H1 (cell line): ENCODE measurements at places on chromosomes 3 and 15. TPM values are rescaled to one million over a fixed set of nuclear protein-coding genes. Genes with fewer than 3 reads are reported as not detected.

- no peak overlapping the region for H3K27ac ChIP-seq
- H3K4me1 ChIP-seq: peaks cover 18% of the 10 kb centered on the region
- DNase-seq: no peak
- H3K36me3 ChIP-seq: peaks cover 22% of the 10 kb centered on the region
- no peak overlapping the region for H3K4me3 ChIP-seq
- H3K27me3 ChIP-seq: no peaks in the 10 kb centered on the region
Measured at GRCh38 chr3:186967686-186968085, 37.4 kb downstream of the ST6GAL1 start.

DNA sequence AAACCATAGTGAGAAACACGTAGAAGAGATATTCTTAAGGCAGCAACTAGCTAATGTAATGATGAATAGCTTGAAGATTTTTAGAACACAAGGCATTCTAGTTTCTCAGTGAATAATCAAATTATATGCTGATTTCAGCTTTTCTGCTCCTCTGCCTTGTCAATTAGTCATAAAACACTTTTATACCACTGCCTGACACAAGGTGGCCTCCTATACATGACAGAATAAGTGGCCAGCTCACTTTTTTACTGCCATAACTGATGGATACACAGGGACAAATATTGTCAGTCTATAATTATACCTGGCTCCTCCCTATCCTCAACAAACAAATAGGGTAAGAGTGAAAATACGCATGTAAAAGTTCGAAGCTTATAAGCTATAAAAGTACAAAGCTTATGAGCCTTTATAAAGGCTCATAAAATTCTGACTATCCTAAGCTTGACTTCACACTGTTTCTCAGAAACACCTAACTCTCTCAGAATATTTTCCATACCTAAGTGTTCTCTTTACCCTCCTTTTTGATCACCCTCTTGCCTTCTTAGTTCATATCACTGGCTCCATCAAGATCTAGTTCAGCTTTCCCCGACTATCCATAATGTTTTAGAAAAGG is 81.6 kb downstream of the HERC1 start:
- no peak overlapping the region for H3K4me3 ChIP-seq
- H3K27ac ChIP-seq: no peak overlapping the region
- H3K27me3 ChIP-seq: no peaks in the 10 kb centered on the region
- no peaks in the 10 kb centered on the region for H3K36me3 ChIP-seq

DNA sequence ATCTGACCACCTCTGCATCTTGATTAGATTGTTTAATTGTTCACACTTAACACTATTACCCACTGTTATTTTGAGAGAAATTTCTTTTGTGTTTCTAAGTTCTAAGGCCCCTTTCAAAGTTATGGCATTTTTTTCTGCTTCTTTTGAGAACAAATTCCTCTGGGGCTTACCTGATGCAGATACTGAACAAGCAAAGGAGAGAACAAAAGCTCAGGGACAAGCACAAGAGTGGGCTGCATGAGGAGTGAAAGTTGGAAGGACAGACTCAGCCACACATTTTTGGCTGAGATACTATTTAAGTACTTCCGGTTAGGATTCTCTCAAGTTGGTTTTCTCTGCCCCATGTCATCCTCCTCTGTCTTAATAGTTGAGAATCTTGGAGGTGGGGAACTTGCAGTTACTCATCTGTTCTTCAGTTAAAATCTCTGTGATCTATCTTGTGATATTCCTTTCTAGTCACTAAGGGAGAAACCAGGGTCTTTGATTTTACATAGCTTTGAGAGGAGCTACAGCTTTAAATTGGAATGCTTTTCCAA is 54.7 kb downstream of the CMTM6 start:
- no peak for DNase-seq
- no peak overlapping the region for H3K4me3 ChIP-seq
- peaks cover 6% of the 10 kb centered on the region; the same call in 1 of the 2 replicates for H3K36me3 ChIP-seq
- no peaks in the 10 kb centered on the region for H3K27me3 ChIP-seq

GRCh38 chr3:124847051-124847450 is 40.1 kb downstream of the ITGB5 start:
- no peak overlapping the region for H3K4me3 ChIP-seq
- no peak overlapping the region for H3K27ac ChIP-seq
- DNase-seq: no peak
- no peaks in the 10 kb centered on the region for H3K27me3 ChIP-seq
- peaks cover 16% of the 10 kb centered on the region for H3K36me3 ChIP-seq

GRCh38 chr15:70339571-70340493 is 242.1 kb upstream of the TLE3 start:
- H3K4me3 ChIP-seq: no peak overlapping the region
- H3K27ac ChIP-seq: no peak overlapping the region
- DNase-seq: peak; percentile 28

GRCh38 chr3:72368331-72368975 is 479.8 kb downstream of the SHQ1 start:
- H3K27ac ChIP-seq: no peak overlapping the region
- no peak overlapping the region for H3K4me3 ChIP-seq
- H3K27me3 ChIP-seq: no peaks in the 10 kb centered on the region
- H3K36me3 ChIP-seq: no peaks in the 10 kb centered on the region

DNA sequence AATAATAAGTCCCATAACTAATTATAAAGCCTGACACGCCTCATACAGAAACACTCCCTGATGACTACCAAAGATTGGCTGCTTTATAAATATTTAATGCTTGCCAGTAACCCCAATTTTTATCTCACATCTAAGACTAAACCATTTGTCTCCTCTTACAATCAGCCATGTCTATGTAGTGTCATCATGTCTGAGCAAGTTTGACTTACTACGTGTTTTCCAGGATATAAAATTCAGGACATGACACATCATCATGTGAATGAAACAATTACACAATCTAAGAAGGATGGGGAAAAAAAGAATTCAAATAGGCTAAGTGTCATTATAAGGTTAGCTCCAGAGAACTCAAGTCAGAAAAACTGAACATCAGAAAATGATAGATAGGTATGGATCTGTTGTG is 208.7 kb downstream of the MECOM start:
- no peaks in the 10 kb centered on the region for H3K27me3 ChIP-seq
- H3K4me1 ChIP-seq: no peaks in the 10 kb centered on the region
- no peak for DNase-seq
- H3K4me3 ChIP-seq: no peak overlapping the region
- no peak overlapping the region for H3K27ac ChIP-seq

GRCh38 chr15:36882487-36883131 is 217.7 kb downstream of the MEIS2 start:
- H3K27ac ChIP-seq: no peak overlapping the region
- H3K4me1 ChIP-seq: peaks cover 32% of the 10 kb centered on the region
- H3K4me3 ChIP-seq: no peak overlapping the region; the same call in 1 of the 2 replicates
- H3K27me3 ChIP-seq: peaks cover 98% of the 10 kb centered on the region
- no peak for DNase-seq
- no peaks in the 10 kb centered on the region for H3K36me3 ChIP-seq

DNA sequence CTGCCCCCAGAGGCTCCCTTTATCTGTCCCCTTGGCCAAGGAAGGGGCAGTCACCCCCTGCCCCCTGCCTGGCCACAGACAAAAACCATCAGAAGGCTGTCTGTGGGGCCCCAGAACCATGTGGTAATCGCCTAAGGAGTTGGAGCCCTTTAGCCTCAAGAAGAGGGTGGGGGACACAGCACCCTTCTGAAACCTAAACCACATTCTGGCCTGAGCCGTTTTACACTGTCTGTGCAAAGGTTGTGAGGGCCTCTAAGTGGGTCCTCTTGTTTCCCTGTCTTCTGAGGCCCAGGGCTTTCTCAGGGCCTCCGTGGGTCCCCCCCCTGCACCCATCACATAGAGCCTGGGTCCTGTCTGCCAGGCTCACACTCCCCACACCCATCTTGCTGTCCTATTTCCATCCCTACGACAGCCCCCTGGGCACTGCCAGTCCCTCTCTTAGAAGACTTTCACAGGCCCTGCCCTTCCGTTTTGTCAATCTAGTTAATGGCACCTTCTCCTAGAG is 17.9 kb upstream of the RPUSD3 start:
- no peaks in the 10 kb centered on the region for H3K36me3 ChIP-seq
- H3K27me3 ChIP-seq: peaks cover 3% of the 10 kb centered on the region; the same call in 1 of the 2 replicates
- DNase-seq: no peak
- H3K27ac ChIP-seq: no peak overlapping the region

GRCh38 chr15:42726114-42726513 is 10.8 kb downstream of the CDAN1 start:
- DNase-seq: peak; percentile 48
- H3K36me3 ChIP-seq: peaks cover 25% of the 10 kb centered on the region
- no peak overlapping the region for H3K4me3 ChIP-seq
- no peaks in the 10 kb centered on the region for H3K27me3 ChIP-seq

GRCh38 chr3:3443482-3443881 is 264.0 kb upstream of the CRBN start:
- H3K4me1 ChIP-seq: no peaks in the 10 kb centered on the region
- no peaks in the 10 kb centered on the region for H3K27me3 ChIP-seq
- H3K27ac ChIP-seq: no peak overlapping the region
- no peak for DNase-seq

DNA sequence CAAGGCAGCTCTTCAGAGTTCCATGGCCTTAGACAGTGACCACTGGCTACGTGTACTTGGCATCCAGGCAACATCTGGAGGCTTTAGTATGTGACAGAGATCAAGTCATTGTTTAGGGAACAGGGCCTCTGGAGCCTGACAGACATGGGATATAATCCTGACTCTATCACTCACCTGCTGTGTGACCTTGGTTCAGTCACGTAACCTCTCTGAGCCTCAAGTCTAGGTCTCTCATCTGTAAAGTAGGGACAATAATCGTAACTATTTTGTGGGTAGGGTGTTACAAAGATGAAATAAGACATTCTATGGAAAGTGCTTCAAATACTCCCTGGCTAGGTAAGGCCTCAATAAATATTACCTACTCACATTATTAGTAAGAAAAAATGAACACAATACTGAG is 114.2 kb downstream of the SMAD6 start:
- H3K27me3 ChIP-seq: no peaks in the 10 kb centered on the region
- H3K4me1 ChIP-seq: no peaks in the 10 kb centered on the region
- no peak for DNase-seq
- H3K27ac ChIP-seq: no peak overlapping the region

- no peaks in the 10 kb centered on the region for H3K4me1 ChIP-seq
- no peaks in the 10 kb centered on the region for H3K27me3 ChIP-seq
- H3K4me3 ChIP-seq: no peak overlapping the region
- no peak overlapping the region for H3K27ac ChIP-seq
Measured at GRCh38 chr3:131109156-131109555, 82.5 kb downstream of the NEK11 start.

GRCh38 chr3:48222616-48223513 is at the start of gene CAMP:
Gene CAMP (plus strand): TSS chr3:48223495. CDS start chr3:48223512, 17 bp downstream.
- H3K4me1 ChIP-seq: no peaks in the 10 kb centered on the region
- H3K36me3 ChIP-seq: no peaks in the 10 kb centered on the region
- H3K27me3 ChIP-seq: no peaks in the 10 kb centered on the region

DNA sequence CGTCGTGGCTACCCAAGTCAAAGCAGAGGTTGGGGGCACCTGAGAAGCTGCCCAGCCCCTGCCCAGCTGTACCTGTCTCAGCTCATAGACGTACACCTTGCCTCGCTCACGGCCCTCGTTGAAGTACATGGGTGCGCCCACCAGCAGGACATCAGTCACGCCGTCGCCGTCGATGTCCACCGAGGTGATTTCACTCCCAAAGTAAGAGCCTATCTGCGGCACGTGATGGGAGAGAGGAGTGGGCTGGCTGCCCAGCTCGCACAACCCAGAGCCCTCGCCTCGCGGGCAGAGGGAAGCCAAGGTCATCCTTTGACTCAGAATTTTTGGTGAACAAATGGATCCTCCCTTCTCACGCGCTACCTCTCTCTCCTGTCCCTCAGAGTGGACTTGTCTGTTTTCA is 54.7 kb downstream of the FEM1B start:
- DNase-seq: no peak
- peaks cover 16% of the 10 kb centered on the region for H3K4me1 ChIP-seq
- no peaks in the 10 kb centered on the region for H3K36me3 ChIP-seq
- no peak overlapping the region for H3K4me3 ChIP-seq
- H3K27me3 ChIP-seq: no peaks in the 10 kb centered on the region

DNA sequence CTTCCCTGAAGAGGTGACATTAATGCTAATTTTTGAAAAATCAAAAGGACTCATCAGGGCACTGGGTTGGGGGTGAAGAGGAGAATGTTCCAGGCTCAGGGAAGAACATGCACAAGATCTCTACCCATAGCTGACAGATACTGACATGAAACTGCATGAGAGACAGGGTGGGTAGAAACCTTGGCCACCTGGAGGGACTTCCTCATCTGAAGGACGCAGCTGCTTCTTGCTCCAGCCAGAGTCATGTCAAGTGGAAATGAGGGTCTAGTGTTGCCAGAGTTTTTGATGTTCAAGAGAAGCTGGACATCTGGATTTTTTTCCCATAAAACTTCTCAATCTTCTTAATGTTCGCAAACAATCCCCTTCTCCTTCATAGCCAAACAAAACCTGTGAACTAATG is 29.7 kb downstream of the AMOTL2 start:
- no peak overlapping the region for H3K4me3 ChIP-seq
- no peak overlapping the region for H3K27ac ChIP-seq
- H3K27me3 ChIP-seq: no peaks in the 10 kb centered on the region
- no peak for DNase-seq
- H3K36me3 ChIP-seq: no peaks in the 10 kb centered on the region
- H3K4me1 ChIP-seq: no peaks in the 10 kb centered on the region

DNA sequence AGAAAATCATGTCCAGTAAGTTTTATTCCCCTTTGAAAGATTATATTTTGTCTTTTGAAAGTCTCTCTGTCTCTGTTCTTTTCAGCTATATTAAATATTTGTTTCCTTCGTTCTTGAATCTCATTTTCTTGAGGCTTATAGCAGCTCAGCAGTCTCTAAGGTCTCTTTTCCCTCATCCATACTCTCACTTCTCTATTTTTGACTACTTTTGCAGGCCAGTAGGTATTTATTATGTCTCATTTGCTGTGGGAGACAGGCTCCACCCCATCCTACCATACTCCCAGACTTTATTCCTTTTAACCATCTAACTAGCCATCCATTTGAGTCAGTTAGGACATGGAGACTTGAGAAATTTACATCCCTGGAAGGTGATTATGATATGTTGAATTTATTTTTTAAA is 71.0 kb downstream of the FILIP1L start:
- no peak overlapping the region for H3K27ac ChIP-seq
- no peak for DNase-seq
- H3K27me3 ChIP-seq: no peaks in the 10 kb centered on the region
- peaks cover 6% of the 10 kb centered on the region for H3K4me1 ChIP-seq
- H3K36me3 ChIP-seq: no peaks in the 10 kb centered on the region
- H3K4me3 ChIP-seq: no peak overlapping the region

- no peaks in the 10 kb centered on the region for H3K27me3 ChIP-seq
- no peaks in the 10 kb centered on the region for H3K36me3 ChIP-seq
- DNase-seq: no peak
- no peak overlapping the region for H3K4me3 ChIP-seq
- H3K4me1 ChIP-seq: no peaks in the 10 kb centered on the region; the same call in 1 of the 2 replicates
- no peak overlapping the region for H3K27ac ChIP-seq
Measured at GRCh38 chr3:184796551-184796950, 15.4 kb upstream of the VPS8 start.

GRCh38 chr3:81741216-81741615 is 20.2 kb downstream of the GBE1 start:
- no peaks in the 10 kb centered on the region for H3K4me1 ChIP-seq
- DNase-seq: no peak
- H3K27ac ChIP-seq: no peak overlapping the region
- no peaks in the 10 kb centered on the region for H3K36me3 ChIP-seq

RLBP1 gene
- 0.05 TPM in 2 replicates for polyA plus RNA-seq

ENTPD3 gene
- 0.66 and 1.0 TPM in 2 replicates for polyA plus RNA-seq

TRANK1 gene
- polyA plus RNA-seq: 2.9 and 3.9 TPM in 2 replicates

NR1I2 gene
- polyA plus RNA-seq: 1.8 and 2.6 TPM in 2 replicates

DGKG gene
- polyA plus RNA-seq: 0.13 and 0.48 TPM in 2 replicates

INKA1 gene
- 4.7 and 4.8 TPM in 2 replicates for polyA plus RNA-seq

KY gene
- not detected in 2 replicates for polyA plus RNA-seq
